NK-92 treated with Interleukin-12 subunit alpha and Interleukin-12 subunit beta, amount 100 ng/mL, for 24 hours (cell line): ENCODE measurements at places on chromosomes 16 and 17.

DNA sequence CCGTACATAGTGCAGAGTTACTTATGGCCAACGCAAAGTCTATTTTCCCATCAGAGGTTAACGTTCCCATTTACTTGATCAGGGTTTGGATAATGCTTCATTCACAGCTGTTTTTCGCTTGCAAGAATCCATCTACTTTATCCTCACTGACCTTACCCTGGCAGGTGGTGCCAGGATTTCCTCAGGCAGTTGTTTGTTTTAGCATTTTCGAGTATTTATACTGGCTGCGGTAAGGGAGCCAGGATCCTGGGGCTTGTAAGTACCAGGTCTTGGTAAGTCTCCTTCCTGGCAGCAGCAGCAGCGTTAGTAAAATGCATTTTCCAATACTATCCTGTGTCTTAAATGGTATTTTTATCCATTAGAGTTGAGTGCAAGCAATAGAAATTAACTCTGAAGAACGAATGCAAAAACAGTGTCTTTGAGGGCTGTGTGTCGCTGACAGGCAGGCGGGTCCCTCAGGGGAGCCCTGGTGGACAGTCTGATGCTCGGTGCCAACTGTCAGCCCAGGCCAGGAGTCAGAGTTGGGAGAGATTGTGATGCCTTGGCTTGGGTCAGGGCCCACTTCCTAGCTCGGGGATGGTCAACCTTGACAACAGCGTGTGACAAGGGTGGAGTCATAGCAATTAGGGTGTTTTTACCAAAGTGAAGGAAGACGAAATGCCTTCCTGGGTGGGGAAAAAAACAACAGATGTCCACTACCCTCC lies 92.4 kb upstream of the HSBP1 start:
- DNase-seq, result no peak

DNA sequence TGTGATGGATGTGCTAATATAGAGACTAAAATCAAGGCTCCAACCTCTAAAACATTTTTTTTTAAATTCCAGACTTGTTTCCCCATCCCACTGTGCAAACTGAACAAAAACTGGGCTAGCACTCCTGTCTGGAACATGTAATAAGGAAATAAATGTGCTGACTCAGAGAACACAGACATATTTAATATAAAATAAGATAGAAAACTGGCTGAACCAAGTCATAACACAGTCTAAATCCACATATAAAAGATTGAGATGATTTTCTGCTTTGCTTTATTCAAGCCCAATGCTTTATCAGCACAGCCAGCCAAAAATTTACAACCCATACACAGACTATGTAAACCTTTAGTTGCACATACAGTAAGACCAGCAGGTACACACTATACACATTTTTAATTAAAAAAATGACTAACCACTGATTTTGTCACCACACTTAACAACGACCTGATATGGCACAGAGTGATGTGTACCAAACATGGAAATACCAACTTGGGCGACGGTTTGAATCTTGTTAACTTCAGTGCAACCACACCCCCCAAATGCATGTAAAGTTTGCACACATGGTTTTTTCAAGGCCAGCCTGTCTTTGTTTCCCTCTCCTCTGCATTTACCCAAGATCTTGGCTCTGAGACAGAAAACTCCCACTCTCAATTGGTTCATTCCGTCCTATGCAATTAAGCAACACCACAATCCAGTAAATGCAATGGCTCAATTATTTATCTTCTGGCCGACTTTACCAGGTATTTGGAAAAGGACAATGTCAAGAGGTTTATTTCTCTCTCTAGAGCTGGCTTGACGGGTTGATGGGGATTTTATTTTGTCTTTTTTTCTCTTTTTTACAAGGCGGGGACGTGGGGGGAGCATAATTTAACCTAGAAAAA lies 1.2 kb downstream of the STAT3 start:
- DNase-seq, result no peak

- DNase-seq, result no peak
Observed at GRCh38 chr17:67449845-67450755, 73.0 kb downstream of the PITPNC1 start.

DNA sequence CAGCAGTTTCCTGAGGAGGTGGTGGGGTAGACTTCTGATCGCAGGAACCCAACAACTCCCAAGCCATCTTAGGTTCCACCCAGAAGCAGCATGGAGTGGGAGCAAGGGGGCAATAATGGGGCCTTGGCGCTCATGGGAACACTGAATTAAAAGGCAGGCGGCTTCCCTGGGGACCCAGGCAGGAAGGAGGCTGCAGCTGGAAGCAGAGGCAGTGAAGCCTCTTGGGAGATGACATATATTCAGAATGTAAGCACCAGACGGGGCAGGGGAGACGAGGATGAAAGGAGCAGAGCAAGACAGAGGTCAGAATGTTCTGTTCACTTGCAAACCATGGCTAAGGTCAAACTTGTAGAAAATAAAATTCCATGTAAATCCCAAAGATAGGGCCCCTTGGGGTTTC lies 2.9 kb downstream of the HIGD1B start:
- DNase-seq, result no peak

GRCh38 chr17:22703786-22704441 lies 1011.6 kb downstream of the KCNJ18 start:
- DNase-seq, result no peak
